Choroid plexus epithelial cell (primary cell): ENCODE measurements at places on chromosomes 3 and 15.

DNA sequence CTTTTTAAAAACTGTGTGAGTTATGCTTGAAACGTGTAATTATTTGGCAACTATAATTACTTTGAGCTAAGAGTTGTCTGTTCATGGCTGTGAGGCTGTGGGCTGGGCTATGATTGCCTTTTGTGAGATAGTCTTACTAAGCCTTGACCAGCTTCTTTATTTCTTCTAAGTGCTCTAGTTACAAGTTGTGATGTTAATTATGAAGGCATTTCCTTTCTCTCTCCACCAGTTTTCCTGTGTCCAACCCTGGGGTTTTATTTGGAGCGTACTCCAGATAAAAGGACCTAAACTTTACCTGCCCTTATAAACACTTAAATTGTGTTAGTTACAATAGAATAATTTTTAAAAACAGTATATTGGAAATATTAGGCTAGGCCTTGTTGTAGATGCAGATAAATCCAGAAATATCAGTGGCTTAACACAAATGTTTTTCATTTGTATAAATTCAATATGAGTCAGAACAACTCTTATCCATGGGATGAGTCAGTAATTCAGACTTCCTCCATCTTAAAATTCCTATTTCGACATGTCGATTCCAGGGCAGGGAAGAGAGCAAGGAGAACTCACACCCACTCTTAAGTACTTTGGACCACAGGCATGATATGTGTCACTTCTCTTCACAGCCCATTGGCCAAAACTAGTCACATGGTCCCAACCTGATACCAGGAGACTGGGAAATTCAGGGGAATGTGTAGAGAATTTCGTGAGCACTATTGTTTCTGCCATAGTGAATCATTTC, 17.0 kb downstream of the TMEM62 start:
- DNase-seq, result peak; percentile 90

DNA sequence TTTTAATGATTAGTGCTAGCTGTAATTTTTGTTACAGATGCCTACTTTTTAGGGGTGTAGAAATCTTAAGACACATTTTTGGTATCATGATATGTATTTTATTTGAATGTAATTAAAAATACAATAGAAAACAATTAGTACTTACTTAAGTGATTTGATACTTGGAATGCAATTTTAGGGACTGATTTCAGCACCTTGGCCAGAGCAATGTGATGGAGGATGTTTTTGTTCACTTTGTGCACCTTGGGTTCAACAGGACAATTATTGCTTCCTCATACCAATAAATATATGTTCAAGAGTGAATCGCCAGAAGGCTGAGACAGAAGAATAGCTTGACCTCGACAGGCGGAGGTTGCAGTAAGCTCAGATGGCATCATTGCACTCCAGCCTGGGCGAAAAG, 22.3 kb downstream of the GMNC start:
- peak; percentile 7 for DNase-seq

- DNase-seq, result no peak
Measured at GRCh38 chr15:41416128-41416741, 660 bp upstream of the RTF1 start.

GRCh38 chr3:6039971-6040370, 820.9 kb upstream of the GRM7 start:
- no peak for DNase-seq

DNA sequence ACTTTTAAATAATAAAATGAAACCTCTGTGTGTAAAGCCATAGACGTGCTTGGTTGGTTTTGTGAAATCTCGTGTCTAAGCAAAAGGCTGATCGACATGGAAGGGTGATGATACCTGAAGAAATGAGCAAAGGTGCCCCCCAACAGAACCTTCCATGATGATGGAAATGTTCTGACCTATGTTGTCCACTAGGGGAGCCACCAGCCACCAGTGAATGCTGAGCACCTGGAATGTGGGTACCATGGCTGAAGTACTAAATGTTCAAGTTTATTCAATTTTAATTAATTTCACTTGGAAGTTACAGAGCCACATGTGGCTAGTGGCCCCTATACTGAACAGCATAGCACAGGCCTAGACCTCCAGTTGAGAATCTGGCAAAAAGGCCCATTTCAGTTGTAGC, 158.8 kb downstream of the POLR2M start:
- DNase-seq, result peak; percentile 8

DNA sequence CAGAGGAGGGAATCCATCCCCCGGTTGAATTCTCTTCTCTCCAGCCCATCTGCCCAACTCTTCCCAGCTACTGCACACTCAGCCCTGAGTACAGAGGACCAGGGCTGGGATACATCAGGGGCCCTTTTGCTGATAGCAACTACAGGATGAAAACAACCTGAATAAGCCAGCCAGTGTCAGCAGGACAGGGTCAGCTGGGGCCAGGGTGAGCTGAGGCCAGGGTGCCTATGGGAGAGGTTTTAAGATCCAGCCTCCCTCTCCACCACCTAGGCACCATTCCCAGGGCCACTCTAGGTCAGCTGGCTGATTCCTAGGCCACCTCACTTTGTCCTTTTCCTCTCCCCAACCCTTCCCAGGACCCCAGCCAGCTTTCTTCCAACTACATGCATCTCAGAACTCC, 83.8 kb downstream of the MRPL46 start:
- DNase-seq, result no peak

- no peak for DNase-seq
Measured at GRCh38 chr15:30921781-30922479, 18.2 kb downstream of the FAN1 start.

DNA sequence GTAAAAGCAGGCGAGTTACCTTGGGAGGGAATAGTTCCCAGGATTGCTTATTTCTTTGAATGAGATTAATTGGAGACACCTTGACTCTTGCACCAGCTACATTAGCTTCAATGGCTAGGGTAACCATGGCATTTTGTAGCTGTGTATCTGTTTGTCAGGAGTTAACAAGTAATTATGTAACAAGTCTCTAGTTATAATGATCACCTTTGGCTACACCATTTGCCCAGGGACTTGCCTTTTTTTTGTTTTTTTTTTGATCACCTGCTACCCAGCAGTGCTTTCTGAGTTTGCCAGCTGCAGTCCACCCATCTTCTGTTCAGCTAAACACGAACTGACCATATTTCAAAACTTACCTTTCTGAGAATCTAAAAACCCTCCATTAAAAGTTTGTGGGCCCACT, 2.2 kb downstream of the MED12L start:
- no peak for DNase-seq

DNA sequence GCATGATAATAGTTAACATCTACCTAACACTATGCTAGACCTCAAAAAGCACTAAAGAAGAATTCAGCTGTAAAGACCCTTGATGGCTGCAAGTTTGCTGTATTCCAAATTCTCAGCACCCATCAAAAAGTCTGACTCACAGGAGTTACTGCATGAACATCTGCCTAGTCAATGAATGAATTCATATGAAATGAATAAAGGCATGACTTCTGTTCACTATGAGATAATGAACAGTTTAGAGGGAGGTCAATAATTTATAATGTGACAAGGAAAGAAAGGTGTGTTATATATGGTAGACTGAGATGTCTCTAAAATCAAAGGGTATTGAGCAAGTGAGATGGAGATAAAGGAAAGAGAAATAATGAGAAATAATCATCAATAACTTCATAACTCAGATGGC, 508.2 kb upstream of the TGFBR2 start:
- peak; percentile 28 for DNase-seq

DNA sequence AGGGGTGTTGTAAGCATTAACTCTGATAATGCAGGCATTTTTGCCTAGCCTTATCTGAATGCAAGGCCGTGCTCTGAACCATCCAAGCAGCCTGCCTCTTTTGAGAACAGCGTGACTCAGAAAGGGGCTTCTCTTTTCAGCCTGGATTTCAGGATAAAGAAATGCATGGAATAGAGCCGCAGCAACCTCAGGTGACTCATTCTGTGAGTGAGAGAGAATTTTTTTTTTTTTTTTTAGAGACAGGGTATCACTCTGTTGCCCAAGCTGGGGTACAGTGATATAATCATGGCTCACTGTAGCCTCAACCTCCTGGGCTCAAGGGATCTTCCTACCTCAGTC, 20.6 kb upstream of the PDE8A start:
- DNase-seq, result peak; percentile 55

DNA sequence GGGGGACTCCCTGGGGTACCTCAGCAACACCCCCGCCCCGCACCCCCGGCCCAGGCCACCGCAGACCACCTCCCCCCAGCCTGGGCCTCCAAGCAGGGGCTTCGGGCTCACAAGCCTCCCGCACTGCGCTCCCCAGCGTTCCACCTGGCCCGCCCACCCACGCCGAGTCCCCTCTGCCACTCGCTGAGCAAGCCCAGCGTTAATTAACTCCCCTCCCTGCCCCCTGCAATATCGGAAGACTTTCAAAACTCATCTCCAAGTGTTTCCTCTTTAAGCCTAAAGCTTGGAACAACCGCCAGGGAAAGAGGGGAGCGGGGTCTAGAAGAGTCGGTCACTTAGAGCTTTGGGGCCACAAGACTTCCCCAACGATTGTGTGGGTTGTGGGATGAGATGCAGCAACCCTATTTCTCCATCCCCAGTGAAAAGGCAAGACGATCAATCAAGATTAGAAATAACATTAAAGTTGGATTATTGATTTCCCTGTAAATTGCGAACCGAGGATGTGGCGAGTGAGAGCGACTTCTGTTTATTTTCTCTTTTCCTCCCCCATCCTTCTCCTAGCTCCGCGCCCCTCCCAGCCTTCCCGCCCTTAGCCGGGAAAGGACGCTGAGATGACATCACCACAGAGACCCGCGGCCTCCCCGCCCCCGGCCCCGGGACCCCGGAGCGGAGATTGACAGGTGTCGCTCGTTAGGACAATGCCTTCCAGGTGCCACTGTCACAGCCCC, 30.2 kb downstream of the NR2F2 start:
- no peak for DNase-seq
